NCI-H774 (cell line): ENCODE measurements at places on chromosomes 7 and 10.
A peak's percentile ranks its signal among the peaks of the same experiment; 100 is the strongest.

DNA sequence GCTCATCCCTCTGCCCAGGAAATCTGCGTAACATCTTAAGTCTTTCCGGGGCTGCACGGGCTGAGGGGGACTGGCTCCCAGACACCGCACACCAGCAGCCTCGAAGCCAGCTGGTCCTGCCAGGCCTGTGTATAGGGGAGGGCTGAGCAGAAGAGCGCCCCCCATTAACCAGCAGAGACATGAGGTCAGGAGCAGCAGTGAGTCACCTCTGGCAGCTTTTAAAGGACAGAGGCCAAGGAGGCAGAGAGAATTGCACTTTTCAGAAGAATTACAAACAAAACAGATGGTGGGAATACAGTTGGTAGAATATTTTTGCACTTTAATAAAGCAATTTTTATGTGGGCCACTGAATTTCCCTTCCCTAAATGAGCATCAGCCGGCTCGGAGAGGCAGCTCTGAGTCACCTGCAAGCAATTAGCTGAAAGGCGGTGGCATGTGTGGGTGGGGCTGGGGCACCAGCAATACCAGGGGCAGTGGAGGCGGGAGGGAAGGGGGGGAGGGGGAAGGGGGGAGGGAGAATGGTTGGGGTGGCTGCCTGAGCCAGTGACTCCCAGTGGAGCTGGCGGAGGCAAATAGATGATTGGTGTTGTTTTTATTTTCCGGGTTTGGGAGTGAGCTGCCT lies 39.1 kb downstream of the GOLGA7B start:
- DNase-seq = peak; percentile 8

- no peak for DNase-seq
Observed at GRCh38 chr10:121598263-121599249, at the start of gene FGFR2. Gene FGFR2 (minus strand): TSS chr10:121598444. CDS start chr10:121593817, 4,627 bp downstream.

GRCh38 chr10:126851414-126852108 lies 53.7 kb upstream of the DOCK1 start:
- no peak for DNase-seq

GRCh38 chr10:80274396-80275134 lies 14.9 kb downstream of the MAT1A start:
- DNase-seq = no peak
